Pons (tissue), 1 donor: ENCODE measurements at places on chromosomes 12 and 14.

DNA sequence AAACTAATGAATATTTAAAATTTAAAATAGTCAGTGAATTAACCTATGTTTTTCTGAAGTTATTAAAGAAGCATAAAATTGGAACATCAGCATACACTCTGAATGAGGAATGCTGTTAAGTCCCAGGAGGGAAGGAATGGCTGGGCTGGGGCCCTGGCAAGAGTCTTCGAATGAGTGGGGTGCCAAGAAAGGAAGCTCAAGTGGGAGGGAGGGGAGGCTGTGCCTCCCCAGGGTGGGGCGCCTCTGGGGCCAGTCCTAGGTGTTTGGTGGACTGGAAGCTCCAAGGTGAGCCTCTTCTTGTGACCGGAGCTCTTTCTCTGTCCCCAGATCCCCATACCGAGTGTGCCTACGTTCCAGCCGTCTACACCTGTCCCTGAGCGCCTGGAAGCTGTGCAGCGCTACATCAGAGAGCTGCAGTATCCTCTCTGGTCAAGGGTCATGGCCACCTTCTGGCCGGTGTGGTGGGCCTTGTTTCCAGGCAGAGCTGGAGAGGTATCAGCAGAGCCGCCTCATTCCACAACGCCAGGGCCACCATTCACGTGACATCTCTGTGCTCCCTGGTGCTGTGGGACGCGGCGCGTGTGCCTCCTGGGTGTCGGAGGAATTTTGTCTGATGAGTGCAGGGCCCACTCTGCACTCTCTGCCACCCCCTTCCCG, 8.5 kb downstream of the VASH1 start:
- DNase-seq = no peak

GRCh38 chr12:132266370-132266769, 63.0 kb downstream of the GALNT9 start:
- no peak for DNase-seq

GRCh38 chr14:57549016-57549564, 55.4 kb upstream of the CCDC198 start:
- no peak for DNase-seq

DNA sequence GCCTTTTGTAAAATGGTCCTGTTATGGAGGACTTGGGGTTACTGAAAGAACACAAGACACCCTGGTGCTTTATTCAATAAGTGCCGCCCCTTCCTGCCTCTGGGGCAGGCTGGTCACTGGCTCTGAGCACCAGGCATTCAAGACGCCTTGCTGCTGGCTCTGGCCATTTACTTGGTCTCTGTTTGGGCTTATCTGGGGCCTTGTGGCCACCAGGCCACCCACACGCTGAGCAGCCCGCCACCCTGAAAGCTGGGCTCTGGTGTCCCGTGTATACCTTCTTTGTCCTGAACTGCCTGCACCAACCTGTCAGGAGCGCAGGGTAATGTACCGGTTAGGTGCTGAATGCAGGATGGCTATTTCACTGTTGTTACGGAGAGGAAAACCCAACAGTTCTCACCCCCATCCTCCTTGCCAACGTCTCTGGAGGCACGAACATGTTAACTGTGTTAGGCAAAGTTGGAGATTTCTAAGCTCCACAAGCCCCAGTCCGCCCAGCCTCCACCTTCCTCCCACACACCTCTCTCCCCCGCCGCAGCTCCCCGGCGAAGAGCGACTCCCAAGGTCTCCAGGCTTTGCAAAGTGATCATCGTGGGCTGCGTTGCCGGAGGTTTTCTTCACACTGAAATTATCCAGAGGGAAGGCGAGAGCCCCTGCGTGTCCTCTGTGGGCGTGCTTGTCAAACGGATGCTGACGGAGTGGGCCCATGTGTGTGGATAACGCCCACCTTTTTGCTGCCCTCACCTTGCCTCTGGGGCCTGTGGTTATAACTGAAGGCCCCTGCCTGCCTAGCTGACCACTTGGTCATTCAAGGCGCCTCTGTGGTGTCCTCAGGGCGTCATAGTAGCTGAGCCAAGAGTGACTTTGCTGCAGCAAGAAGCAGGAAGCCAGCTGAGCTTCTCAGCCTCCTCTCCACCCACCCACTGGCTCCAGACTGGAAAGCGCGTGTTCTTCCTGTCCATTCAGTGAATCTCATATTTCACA, 18.8 kb upstream of the BEGAIN start:
- DNase-seq = no peak

DNA sequence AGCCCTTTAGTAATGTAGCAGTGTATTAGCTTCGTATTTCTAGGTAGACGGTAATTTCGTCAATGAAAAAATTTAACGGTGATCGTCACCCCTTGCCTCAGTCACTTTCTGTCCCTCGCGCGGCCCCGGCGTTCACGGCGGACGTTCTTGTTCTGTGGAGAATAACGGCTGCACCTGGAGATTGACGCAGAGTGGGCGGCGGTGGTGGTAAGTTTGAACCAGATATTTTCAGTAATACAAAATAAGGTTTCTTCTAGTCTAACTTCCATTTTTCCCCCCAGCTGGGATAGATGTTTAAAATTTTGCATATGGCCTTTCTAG, 341 bp downstream of the ZNF10 start:
- DNase-seq = no peak

GRCh38 chr14:101937926-101938767, 26.2 kb upstream of the DYNC1H1 start:
- DNase-seq = no peak

DNA sequence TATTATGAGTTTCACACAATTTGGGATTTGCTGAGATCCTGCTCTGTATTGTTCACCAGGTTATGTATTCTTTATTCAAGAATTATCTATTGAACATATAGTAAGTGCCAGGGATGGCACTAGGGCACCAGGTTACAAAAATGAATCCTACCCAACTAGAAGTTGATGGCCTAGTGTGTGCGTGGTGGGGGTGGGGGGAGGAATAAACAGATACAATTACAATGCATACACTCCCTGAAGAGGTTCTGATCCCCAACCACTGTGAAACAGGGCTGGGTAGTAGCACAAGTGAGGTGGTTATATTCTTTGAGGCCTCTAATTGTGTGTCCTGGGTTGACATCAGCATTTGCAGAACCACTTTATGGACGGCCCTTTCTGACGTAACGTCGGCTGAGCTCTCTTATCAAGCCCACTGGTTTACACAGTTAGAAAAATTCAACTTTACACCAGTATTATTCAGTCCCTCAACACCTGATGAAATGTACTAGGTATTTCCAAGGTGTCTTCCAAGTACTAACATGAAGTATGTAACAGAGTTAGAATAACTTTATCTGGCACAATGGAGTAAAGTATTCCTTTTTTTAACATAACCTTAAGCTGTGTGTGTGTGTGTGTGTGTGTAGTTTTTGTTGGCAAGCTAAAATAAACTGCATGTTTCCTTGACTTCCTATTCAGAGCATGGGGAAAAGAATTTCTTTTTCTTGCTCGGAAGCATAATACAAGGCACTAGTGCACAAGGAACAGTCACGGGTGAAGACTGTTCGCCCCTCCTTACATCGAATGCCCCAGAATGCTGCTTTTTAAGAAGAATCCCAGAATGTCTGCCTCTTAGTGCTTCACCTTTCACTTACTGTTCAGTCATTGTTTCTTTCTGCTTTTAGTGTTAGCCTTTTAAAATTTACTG, 8.1 kb upstream of the GLRX5 start:
- no peak for DNase-seq

- no peak for DNase-seq
Observed at GRCh38 chr12:39866135-39866534, 239.7 kb downstream of the SLC2A13 start.

- no peak for DNase-seq
Observed at GRCh38 chr14:62364800-62365280, 602.6 kb downstream of the SNAPC1 start.

DNA sequence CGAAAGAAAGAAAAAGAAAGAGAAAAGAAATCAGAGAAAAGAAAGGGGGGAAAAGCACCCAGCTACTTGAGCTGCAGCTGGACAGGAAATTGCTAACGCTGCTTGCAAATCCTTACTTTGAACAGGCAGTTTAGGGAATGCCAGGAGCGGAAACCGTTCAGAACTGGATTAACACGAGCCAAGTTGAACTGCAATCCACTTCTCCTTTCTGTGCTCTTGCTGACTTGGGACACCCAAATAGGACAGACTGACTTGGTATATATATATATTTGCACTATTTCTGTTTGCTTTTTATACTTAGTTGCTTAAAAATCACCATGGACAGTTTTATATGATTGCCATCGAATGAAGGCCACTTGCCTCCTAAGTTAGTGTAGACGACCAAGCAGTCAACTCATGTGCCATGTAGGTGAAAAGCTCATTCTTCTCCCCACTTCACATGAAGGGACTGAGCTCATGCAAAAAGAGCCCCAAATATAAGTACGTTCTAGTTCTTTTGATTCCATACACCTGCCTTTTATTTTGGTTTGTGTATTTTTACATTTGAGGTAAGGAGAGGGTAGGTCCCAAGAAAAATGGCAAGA, 5.5 kb downstream of the DUSP6 start:
- peak; percentile 77 for DNase-seq

DNA sequence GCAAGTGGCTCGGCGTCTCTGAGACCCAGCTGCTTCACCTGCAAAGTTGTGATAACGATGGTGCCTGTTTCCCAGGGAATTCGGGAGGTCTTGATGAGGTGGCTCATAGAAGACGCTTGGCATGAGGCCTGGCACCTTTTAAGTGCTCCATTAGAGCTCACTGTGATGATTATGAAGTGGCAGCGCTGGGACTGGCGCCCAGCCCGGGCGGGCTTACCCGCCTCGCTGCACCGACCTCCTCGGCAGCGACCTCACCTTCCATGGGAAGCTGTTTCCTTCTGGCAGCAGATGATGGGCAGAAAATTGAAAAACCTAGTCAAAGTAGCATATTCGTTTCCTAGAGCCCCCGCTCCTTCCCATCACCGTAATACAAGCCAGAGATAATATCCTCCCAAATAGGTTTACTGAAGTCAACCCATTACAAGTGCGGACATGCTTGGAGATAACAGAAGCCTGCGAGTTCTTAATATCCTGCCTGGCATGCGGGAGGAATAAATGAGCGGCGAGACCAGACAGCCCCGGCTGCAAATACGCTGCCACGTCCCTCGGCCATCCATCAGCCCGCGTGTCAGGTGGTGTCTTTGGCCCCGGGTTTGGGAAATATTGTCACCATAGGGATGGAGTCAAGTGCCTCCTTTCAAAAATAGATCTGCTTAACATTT, 35.2 kb upstream of the DLK1 start:
- no peak for DNase-seq

- no peak for DNase-seq
Observed at GRCh38 chr14:72978856-72979255, 48.0 kb downstream of the ZFYVE1 start.

DNA sequence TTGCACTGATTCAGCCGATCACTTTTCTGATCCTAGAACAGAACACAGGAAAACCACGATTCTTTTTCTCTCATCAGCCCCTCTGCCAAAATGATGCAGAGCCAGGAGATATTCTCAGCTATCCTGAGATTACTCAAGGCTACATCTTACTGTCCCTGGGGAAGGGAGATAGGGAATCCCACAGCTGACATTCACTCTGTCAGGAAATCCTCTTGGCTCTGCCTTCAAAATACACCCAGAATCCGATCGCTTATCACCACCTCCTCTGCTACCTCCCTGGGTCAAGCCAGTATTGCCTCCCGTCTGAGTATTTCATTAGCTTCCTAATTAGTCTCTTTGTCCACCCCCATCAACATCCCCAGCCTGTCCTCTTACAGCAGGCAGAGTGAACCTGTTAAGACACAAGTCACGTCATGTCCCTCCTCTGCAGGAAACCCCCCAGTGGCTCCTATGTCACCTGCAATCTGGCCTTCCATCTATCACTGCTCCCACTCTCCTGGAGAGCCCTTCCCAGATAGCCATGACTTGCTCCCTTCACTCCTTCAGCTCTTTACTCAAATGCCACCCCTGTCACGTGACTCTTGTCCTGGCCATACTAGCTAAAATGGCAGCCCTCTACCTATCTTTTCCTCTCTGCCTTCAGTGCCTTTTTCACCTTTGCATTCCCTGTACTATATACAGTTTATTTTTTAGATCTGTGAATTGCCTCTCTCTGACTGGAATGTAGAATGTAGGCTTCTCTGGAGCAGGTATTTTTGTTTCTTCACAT, 70.3 kb downstream of the GALNT4 start:
- DNase-seq = no peak

DNA sequence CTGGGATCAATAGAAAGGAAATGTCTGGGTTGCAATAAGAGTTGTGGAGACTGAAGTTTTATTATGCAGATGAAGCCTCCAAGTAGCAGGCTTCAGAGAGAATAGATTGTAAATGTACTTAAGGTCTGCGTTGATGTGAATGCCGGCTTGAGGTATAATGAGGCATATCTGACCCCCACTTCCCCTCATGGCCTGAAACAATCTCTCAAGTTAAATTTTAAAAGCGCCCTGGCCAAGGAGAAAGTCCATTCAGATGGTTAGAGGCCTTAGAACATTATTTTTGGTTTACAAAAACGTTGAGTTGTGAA, 28.3 kb upstream of the HIGD1C start:
- DNase-seq = no peak

GRCh38 chr12:74412606-74413230, 124.9 kb upstream of the ATXN7L3B start:
- DNase-seq = peak; percentile 72

GRCh38 chr12:65477721-65478120, 199.2 kb downstream of the MSRB3 start:
- no peak for DNase-seq

- no peak for DNase-seq
Observed at GRCh38 chr14:77264466-77265186, 6.4 kb downstream of the NGB start.

DNA sequence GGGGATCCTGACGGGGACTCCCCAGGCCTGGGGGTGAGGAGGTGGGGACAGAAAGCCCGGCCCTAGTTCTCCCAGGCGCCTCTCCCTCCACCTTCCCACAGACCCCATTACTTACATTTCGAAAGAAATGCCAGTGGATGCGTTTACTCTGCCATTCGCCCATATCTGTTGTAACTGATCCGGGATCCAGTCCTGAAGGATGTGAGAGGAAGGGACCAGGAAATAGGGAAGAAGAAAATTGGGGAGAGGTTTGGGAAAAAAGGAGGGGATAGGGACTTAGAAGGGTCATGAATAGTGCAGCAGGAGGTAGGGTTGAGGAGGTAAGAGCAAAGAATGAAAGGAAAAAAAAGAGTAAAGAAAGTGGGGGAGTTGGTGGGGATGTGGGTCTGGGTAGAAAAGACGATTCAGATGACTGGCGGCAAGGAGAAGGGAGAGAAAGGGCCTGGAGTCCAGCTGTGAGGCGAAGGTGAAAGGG, 1.1 kb downstream of the HOXC12 start:
- no peak for DNase-seq

DNA sequence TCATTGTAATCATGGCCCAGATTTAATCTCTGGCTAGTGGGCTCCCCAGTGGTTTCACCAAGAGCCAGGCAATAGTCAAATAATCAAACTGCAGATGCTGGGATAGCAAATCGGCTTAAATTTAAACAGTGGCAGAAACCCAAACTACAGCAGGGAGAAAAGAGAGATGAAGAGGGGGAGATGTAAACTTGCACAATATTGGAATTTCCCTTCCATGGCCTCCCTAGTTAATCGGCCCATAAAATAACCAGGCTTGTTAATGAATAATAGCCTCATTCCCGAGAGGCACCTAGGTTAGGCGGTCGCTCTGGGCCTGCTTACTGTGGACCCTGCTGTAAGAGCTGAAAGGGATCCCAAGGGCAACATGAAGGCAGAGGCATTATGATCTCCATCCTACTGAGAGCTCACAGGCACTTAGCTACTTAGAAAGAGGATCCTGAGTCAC, 116.2 kb downstream of the NUAK1 start:
- no peak for DNase-seq

GRCh38 chr12:87290505-87290904, 738.7 kb downstream of the C12orf50 start:
- no peak for DNase-seq
